Effector memory CD4-positive, alpha-beta T cell (primary cell): ENCODE measurements at places on chromosomes 2 and 18.

GRCh38 chr18:46426021-46426678 lies 230.9 kb downstream of the LOXHD1 start:
- no peak for DNase-seq

GRCh38 chr2:187550857-187551256 lies 3.4 kb downstream of the TFPI start:
- DNase-seq, result no peak

GRCh38 chr2:145957929-145958328 lies 1438.0 kb upstream of the ZEB2 start:
- DNase-seq, result no peak

- DNase-seq, result no peak
Measured at GRCh38 chr2:29322011-29322410, 206.8 kb downstream of the CLIP4 start.

DNA sequence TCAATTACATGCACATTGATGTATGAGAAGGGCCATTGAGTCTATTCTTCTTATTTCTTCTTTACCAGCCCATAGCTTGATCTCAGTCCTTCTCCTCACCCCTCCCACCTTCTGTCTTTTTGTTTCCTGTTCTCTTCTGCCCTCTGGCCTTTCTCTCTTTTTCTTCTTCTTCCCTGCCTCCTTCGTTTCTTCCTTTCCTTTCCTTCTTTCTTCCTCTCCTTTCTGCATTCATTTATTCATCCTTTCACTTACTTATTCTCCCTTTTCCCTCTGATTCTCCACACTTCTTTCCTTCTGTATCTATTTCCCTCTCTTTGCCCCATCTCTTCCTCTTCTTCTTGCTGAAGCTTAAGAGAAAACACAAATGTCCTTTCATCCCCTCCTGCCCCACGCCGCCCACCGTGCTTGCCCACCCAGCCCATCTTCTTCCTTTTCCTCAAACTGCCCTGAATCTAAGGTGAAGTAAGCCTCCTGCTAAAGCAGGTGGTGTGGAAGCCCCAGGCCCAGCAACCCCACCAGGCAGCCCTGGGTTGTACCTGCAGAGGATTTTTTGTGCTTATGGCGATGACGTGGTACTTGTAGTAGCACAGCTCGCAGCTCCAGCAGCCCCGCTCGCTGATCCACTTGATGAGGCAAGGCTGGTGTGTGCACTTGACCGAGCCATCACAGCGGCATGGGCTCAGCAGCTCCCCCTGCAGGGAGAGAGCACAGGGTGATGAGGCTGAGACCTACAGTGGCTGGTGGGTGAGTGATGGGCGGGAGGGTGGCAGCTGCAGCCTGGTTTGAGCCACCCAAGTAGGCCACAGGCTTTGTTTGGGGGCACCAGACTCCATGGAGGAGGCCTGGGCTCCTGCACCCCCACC lies 89.0 kb downstream of the MARCHF4 start:
- no peak for DNase-seq

- DNase-seq, result no peak
Measured at GRCh38 chr2:31785876-31786275, 205.1 kb upstream of the SRD5A2 start.
